ENCODE measurements at places on chromosomes 16 and 17.

- no peak for DNase-seq
Measured at GRCh38 chr17:57107498-57108101, 22.6 kb downstream of the AKAP1 start.

GRCh38 chr16:1958715-1959268 lies 546 bp upstream of the NDUFB10 start:
- DNase-seq = no peak

DNA sequence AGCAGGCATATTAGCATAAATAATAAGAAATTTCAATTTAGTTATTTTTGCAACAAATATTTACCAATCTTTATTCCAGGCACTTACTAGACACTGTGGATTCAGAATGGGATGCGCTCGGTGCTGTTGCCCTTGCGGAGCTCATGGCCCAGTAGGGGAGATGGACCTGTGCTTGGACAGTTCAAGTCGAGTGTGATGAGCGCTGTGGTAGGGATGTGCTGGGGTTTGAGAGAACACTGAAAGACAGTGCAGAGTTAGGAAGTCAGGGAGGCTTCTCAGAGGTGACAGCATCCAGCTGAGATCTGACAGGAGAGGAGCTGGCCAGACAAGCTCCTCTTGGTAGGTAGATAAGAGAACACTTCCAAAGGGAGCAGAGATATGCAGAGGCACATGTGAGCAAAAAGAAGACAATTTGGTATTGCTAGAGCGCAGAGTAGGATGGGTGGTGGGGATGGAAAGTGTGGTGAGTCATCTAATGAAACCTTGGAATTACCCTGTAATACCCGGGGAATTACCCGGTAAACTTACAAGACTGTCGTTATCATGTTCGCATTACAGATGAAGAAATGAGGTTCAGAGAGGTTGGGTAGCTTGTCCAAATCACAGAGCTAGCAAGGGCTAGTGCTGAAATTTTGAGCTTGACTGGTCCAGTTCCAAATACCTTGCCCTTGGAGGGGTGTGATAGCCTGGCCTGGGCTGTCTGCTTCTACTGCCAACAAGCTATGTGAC lies 298.1 kb upstream of the N4BP1 start:
- no peak for DNase-seq

- DNase-seq = no peak
Measured at GRCh38 chr16:2860826-2861567, 3.0 kb upstream of the PRSS22 start.

GRCh38 chr16:30186782-30187555 lies 3.6 kb downstream of the CORO1A start:
- no peak for DNase-seq

GRCh38 chr16:57403965-57404817 lies at the start of gene CCL17:
TSS of gene CCL17 (plus strand) at chr16:57404767. CDS start at chr16:57413933, 9,166 bp downstream.
- no peak for DNase-seq

GRCh38 chr16:23949630-23950290 lies 114.0 kb downstream of the PRKCB start:
- DNase-seq = no peak

DNA sequence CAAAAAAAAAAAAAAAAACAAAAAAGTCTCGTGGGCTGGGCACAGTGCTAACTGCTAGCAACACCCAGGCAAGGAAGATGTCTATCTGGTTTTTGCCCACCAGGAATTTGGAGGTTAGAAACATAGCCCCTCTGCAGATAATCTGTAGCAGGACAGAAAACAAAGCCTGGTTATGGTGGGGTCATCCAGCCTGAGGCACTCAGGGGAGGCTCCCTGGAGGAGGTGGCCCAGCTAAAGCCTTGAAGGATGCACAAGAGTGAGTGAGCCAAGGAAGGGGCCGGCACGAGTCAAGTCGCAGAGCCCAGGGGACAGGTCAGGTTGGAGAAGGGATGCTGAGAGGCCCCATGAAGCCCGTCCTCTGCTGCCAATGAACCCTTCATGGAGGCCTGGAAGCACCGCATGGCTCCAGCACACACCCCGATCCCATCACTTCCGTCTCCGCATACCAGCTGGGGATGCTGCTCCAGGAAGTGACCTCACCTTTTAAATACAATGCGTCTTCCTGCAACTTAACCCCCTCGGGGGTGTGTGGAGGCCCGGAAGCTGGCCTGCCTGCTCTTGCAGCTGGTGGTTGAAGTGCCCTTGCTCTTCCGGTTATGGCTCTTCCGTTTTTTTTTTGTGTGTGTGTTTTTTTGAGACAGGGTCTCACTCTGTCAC lies 86.5 kb downstream of the ENGASE start:
- DNase-seq = no peak

- no peak for DNase-seq
Measured at GRCh38 chr17:65301184-65301583, 164.0 kb downstream of the RGS9 start.

DNA sequence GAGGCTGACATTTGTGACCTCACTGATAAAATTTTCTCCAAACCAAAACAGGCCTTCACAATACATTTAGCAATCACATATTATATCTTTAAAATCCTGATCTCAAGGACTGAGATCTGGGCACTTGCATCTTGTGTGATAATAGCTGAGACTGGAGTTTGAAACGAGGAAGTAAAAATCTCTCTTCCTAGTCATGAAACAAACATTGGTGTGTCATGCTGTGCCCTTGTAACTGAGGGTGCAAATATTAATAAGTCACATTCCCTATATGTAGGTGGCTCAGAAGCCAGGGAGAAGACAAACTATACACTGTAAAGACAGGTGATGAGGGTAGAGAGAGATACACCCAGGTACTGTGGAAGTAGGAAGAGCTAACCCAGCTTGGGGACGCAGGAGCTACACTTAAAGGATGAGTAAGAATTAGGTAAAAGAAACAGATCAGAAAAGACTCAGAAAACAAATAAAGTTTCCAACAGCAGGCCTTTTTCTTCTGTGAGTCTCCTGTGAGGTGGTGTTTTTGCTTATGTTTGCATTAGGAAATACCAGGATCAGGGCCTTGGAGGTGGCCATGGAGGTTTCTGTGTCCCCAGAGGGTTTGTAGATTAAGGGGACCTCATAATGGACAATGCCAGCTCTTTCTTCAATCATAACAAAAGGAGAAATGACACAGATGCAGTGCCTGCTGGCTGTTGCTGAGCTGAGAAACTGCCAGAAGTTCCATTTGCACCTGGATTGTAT lies 335.7 kb downstream of the GRIN2A start:
- no peak for DNase-seq

- no peak for DNase-seq
Measured at GRCh38 chr16:84315422-84315821, 20.7 kb downstream of the WFDC1 start.

DNA sequence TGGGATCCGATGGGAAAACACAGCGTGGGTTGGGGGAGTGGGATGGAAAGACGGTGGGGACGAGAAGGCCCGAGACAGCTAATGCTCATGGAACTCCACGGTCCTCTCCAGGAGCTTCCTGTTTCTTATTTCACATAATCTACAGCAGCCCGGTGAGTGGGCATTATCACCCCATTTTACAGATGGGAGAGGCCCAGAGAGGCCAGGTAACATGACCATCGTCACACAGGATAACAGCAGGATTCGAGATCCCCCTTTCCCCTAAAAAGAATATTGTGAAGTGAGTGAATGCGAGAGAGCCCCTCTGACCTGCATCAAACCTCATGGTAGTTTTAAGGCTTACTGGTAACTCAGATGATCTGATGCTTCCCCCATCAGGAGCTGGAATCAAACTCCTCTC lies 12.0 kb downstream of the CIBAR2 start:
- DNase-seq = no peak

DNA sequence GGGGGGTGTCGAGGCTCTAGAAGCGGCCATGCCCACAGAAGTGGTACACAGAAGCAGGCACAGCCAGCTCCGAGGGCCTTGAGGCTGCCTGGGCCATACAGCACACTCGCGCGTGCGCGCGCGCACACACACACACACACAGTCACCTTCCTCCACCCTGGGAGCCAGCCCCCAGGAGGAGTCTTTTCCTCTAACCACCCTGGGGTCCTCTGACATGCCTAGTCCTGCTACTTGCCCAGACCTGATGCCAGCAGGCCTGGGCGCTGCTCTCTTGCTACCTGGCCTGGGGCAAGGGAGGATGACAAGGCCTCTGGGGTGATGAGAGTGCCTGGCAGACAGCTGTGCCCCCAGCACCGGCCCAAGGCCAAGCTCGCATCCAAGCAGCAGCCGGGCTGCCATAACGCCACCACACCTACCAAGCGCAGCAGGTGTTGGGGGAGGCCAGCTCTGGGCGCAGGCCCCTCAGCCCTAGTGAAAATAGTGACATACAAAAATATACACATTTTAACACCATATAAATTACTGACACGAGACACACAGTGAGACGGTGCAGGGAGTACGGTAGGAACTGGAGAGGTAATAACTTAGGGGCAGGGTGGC lies 41.1 kb downstream of the TSC2 start:
- no peak for DNase-seq

- DNase-seq = peak; percentile 7
Measured at GRCh38 chr16:83813823-83814658, 6.3 kb downstream of the HSBP1 start.
